Sciatic nerve (tissue), 2 donors: ENCODE measurements at places on chromosomes 7 and 10. TPM values are rescaled to one million over a fixed set of nuclear protein-coding genes. Genes with fewer than 3 reads are reported as not detected.
A peak's percentile ranks its signal among the peaks of the same experiment; 100 is the strongest.

DNA sequence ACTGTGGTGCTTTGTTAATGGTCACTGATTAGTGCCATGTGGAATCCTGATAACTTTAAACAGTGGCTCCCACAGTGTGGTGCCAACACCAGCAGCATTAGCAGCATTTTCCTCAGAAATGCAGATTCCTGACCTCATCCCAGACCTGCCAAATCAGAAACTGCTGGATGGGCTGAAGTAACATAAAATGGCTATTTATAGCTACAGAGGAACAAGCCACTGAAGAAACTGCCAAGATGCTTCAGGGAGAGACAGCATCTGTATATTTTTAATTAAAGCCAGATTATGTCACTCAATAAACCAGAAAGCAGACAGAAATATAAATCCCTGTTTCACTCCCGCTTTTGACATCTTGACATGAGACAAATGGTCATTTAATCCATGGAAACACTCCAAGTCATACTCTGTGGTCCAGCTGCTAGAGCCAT lies 178.5 kb downstream of the AMPH start:
- no peak for DNase-seq

SPDYE2 gene
- 0.31 TPM for total RNA-seq

GRCh38 chr10:121527690-121528089 lies 70.6 kb downstream of the FGFR2 start:
- no peak for DNase-seq

DNA sequence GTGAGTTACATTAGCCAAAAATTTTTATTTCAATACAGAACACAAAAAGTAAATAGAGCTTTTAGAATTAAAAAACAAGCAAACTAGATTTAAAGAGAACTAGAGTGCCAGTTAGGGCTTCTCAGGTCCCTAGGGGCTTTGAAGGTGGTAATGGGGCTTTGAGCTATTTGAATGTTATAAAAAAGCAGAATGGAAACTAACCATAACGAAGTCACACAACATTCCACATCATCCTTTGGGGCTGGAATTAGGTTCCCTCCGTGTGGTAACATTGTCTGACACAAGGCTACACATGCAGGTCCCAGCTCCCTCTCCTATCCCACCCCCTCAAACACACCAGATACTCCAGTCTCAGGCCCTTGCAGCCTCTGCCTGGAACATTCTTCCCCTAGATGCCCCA lies 15.3 kb downstream of the JAZF1 start:
- DNase-seq: no peak

DNA sequence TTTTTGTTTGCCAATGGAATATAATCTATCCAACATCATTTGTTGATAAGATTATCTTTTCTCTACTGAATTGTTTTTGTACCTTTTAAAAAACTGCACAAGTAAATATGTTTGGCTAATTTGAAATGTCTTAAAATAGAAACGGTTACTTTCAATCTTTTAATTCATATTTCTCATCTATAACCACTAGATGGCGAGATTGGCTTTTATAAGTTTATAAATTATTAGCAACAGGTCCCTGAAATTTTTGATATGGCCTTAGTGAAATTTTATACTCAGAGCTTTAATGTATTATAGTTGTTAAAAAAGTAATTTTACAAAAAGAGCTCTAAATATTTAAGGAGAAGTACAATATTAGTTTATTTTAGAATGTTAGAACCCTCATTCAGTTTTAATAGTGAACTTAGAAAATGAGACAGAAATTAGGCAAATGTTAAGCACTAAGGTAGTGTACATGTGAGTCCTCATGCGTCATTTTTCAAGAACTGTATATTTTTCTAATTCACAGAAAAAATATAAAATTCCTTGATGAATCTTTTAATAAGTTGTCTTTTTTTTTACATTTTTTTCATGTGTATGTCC lies 592.5 kb downstream of the ARL4A start:
- DNase-seq: no peak

DNA sequence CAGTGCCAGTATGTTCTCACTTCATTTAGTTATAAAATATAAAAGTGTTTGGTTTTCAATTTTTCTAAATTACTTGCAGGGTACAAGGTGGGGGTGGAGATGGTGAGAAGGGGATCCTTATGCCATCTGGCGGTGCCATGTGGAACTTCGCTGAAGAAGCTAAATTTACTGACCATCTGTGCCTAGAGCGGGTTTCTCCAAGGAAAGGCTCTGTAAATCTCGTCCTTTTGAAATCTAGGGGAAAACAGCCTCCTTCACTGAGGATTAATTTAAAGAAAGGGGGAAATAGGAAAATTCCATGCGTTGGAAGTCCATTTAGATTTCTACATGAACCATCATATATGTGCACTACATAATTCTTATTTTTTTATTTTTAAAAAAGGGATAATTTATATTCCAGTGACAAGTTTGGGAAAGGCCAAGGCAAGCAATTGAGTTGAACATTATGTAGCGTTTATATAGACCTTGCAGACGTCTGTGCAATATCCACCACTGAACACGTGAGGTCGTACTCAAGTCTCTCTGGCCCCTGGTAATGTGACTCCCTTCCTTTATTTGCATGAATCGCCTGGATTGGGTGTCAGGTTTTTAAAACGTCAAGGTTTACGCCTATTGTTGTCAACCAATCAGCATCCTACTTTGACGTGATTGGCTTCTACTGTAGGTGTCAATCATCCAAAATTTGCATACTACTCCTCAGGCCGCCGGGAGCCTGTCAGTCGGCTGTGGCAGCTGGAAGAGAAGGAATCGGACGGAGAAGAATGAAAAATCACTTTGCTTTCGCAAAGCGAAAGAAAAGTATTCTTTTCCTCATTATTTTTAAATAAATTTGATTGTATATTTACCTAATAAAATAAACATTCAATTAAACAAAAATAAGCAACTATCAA lies 297.1 kb upstream of the NFE2L3 start:
- DNase-seq: peak; percentile 76
